ENCODE measurements at places on chromosomes 7 and 10. TPM values are rescaled to one million over a fixed set of nuclear protein-coding genes. Genes with fewer than 3 reads are reported as not detected.

C10orf95 gene
- total RNA-seq = not detected

ASZ1 gene
- not detected for total RNA-seq

GBX1 gene
- total RNA-seq = not detected

ADCY1 gene
- total RNA-seq = 3.2 TPM

SORBS1 gene
- total RNA-seq = 0.16 TPM

LRRC18 gene
- not detected for total RNA-seq

IQUB gene
- total RNA-seq = 0.69 TPM

MYPN gene
- under 0.01 TPM for total RNA-seq

GNGT1 gene
- not detected for total RNA-seq

TET1 gene
- total RNA-seq = 3.0 TPM

CUZD1 gene
- total RNA-seq = 0.47 TPM

CDC14C gene
- total RNA-seq = 0.09 TPM

UNC5B gene
- total RNA-seq = 11.4 TPM

CDK14 gene
- total RNA-seq = 24.3 TPM

CYP2W1 gene
- not detected for total RNA-seq

RAPGEF5 gene
- 0.95 TPM for total RNA-seq

ACHE gene
- total RNA-seq = under 0.01 TPM

SEC31B gene
- total RNA-seq = 3.9 TPM

LRWD1 gene
- 14.7 TPM for total RNA-seq

IL15RA gene
- 5.3 TPM for total RNA-seq

MYO1G gene
- under 0.01 TPM for total RNA-seq

IGFBP3 gene
- 21.3 TPM for total RNA-seq

TYW1 gene
- total RNA-seq = 20.5 TPM

GIMAP6 gene
- not detected for total RNA-seq

FAM13C gene
- 5.7 TPM for total RNA-seq

OR2A12 gene
- not detected for total RNA-seq

NPSR1 gene
- total RNA-seq = not detected

TRAPPC14 gene
- total RNA-seq = 4.4 TPM

TUBAL3 gene
- total RNA-seq = not detected

RNF133 gene
- 0.16 TPM for total RNA-seq

HYAL4 gene
- not detected for total RNA-seq

NHLRC2 gene
- 6.9 TPM for total RNA-seq

COL13A1 gene
- total RNA-seq = 9.3 TPM

SKAP2 gene
- total RNA-seq = 9.8 TPM

MICU1 gene
- 65.1 TPM for total RNA-seq

EPC1 gene
- total RNA-seq = 21.4 TPM

PRLHR gene
- not detected for total RNA-seq

CYP2C9 gene
- not detected for total RNA-seq

PLXNA4 gene
- total RNA-seq = 2.5 TPM

OPN4 gene
- not detected for total RNA-seq

PLPP4 gene
- under 0.01 TPM for total RNA-seq

LLCFC1 gene
- total RNA-seq = not detected

MAGI2 gene
- total RNA-seq = 12.8 TPM
